GM04503 (cell line): ENCODE measurements at places on chromosomes 2 and 18.

DNA sequence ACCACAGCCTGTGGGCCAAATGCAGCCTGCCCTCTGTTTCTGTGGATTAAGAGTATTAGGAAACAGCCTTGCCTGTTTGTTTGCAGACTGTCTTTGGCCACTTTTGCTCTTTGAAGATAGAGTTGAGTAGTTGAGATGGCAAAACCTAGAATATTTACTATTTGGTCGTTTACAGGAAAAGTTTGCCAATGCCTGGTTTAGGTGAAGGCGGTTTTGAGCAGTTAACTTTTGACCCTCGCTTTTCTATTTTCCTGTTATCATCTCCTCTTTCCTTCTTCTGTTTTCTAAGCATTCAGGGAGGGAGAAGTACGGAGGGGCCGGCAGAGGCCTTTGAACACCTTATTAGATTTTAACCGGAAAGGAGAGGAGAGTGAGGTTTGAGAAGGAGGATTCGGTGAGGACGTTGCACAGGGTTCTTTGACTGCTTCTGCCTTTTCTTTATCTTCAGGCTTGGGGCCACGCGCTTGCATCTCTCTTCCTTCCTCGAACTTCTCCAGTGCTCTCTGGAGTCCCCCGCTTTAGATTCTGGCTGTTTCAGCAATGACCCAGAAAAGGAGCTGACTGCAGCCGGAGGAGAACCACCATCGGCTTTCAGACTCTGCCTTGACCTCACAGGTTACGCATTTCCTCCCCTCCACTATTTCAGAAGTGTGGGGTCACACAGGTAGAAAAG lies 39.2 kb downstream of the IL1R2 start:
- no peak for DNase-seq

DNA sequence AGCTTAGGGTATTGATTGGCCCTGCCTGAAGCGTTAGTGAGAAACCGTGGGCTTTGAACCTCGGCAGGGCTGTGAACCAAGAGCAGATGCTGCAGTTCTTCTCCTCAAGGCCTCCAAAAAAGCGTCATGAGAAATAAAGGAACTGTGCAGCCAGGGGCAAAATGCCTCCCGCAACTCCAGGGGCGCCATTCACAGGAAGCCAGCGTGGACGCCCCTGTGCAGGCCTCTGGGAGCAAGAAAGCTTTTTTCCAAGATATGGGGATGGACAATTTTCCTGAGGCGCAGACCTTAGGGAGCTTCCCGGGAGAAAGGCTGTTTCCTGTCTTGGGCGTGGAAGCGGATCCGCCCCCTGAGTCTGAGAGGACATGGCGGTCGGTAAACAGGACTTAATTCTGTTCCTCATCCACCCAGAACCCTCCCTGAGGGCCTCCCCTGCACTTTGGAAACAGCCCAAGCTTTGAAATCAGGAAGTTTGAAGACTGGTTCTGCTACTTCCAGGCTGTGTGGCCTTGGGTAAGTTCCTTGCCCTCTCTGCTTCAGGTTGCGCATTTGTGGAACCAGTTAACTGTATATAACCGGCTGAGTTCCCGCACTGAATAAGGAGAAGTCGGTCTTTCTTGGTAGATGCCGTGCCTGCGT lies 29.6 kb upstream of the CABLES1 start:
- no peak for DNase-seq

- DNase-seq: no peak
Observed at GRCh38 chr2:171991027-171991426, 8.7 kb upstream of the METAP1D start.

DNA sequence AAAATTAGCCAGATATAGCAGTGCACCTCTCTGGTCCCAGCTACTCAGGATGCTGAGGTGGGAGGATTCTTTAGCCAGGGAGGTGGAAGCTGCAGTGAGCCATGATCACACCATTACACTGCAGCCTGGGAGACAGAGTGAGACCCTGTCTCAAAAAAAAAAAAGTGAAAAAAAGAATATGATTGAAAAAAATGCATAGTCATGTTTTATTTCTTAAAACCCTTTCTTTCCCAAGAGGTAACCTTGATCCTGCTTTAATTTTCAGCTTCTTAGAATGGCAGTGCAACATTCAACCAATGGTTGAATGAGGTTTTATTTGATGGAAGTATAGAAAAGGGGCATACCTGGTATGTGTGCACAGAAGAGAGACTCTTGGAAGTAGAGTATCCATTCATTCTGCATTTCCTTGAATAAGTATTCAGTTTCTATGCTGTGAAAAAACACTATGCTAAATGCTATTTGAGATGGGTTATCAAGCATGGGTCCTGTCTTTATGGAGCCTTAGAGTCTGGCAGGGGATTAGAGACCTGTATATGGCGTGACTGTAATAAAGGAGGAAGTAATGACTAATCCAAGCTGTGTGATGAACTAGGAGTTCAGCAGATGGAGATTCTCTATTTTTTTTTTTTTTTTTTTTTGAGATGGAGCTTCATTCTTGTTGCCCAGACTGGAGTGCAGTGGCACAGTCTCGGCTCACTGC lies 146.3 kb downstream of the WDSUB1 start:
- no peak for DNase-seq

GRCh38 chr18:23470620-23471387 lies 17.7 kb downstream of the RIOK3 start:
- DNase-seq: no peak

GRCh38 chr2:222701721-222702131 lies 30.3 kb downstream of the MOGAT1 start:
- DNase-seq: no peak

GRCh38 chr2:48345176-48345575 lies 184.8 kb upstream of the STON1 start:
- no peak for DNase-seq

GRCh38 chr2:169452080-169452479 lies 27.2 kb upstream of the BBS5 start:
- no peak for DNase-seq

GRCh38 chr2:60567919-60568768 lies 14.7 kb upstream of the BCL11A start:
- DNase-seq: no peak

DNA sequence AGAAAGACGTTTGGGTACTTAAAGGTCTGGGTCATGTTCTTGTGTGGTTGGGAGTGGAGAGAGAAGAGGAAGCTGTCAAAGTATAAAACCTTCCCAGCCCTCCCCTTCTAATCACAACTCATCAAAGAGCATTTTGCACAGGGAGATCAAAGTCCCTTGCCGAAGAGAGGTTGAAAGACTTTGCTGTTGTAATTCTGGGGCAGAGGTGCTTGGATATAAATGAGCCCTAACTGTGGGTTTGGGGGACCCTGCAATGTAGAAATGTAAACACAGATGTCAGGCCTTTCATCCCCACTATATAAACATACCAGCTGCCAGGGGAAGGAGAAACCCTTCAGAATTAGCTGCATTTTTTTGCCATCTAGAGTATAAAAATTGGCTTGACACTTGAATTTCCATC lies 182.1 kb downstream of the ETAA1 start:
- DNase-seq: no peak
